Stimulated activated CD4-positive, alpha-beta T cell treated with anti-CD3 and anti-CD28 coated beads, Interleukin-4, amount 100 ng/mL, for 4 hours (primary cell): ENCODE measurements at places on chromosomes 2 and 18.
A peak's percentile ranks its signal among the peaks of the same experiment; 100 is the strongest.

GRCh38 chr2:69685321-69686048, 41.9 kb upstream of the AAK1 start:
- no peak for DNase-seq

GRCh38 chr2:178414266-178415247, 36.4 kb downstream of the PRKRA start:
- peak; percentile 61 for DNase-seq

- DNase-seq = no peak
Observed at GRCh38 chr2:204514439-204514838, 30.8 kb upstream of the PARD3B start.

DNA sequence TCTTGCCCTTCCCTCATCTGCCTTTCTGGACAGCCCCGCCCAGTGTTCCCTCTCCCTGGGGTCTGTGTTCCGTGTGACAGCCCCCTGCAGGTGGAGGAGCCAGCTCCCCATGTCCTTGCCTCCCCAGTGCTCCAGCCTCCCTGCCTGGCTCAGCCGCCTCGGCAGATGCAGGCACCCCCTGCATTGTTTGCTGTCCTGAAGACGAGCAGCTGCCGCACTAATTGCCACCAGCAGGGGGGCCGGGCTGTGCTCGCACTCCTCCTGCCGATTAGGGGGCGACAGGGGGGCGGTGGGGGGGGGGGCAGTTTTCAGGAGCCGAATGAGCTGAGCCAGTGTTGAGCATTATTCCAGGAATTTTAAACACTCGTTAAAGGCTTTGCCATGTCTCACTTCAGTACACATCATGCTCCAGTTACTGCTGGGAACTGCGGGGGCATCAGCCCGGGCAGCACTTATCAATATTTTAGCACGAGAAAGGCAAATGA, 23.3 kb downstream of the SIX3 start:
- no peak for DNase-seq

GRCh38 chr2:7744827-7745226, 827.6 kb downstream of the RNF144A start:
- no peak for DNase-seq

DNA sequence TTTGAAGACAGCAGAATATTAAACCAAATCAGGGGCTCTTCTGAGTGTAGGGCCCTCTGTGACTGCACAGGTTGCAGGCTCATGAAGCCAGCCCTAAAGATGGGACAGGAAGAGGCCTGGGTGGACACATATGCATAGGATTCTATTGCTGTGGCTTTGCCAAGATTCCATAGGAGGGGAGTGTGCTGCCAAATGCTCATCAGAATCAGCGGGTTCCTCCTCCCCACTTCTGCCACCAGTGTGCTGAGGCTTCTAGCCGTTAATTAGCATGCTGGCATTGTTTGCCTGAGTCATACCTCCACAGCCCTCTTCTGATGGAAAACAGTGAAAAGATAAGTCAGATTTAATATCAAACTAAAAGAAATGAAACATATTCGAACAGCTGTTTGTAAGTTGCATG, 103.9 kb upstream of the TMEFF2 start:
- DNase-seq = no peak

DNA sequence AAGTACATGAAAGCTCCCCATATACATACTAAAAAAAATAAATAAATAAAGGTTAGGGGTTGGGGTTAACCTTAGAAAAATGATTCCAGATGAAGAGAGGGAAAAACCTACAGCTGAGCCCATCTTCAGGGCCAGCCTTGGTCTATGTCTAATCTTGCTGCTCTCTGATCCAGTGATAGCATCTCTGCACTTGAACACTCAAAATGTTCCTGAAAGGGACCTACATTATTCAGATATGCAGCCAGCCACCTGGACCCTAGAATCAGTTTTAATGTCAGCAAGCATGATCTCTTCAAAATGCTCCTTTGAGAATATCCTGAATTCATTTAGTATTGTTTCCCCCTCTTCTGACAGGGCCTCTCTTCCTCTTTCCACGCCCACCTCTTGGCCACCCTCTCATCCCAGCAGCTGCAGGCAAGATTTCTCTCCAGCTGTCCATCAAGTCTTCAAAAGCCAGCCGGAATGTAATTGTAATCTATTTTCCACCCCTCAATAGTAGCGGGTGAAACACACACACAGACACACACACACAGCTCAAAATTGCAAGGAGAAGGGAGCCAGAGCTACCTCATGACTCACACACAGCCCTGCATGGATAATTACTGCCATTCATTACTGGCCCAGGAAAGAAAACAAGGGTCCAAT, 135.5 kb downstream of the MYO3B start:
- DNase-seq = no peak

- DNase-seq = no peak
Observed at GRCh38 chr2:38277245-38278116, 99.6 kb downstream of the ATL2 start.

DNA sequence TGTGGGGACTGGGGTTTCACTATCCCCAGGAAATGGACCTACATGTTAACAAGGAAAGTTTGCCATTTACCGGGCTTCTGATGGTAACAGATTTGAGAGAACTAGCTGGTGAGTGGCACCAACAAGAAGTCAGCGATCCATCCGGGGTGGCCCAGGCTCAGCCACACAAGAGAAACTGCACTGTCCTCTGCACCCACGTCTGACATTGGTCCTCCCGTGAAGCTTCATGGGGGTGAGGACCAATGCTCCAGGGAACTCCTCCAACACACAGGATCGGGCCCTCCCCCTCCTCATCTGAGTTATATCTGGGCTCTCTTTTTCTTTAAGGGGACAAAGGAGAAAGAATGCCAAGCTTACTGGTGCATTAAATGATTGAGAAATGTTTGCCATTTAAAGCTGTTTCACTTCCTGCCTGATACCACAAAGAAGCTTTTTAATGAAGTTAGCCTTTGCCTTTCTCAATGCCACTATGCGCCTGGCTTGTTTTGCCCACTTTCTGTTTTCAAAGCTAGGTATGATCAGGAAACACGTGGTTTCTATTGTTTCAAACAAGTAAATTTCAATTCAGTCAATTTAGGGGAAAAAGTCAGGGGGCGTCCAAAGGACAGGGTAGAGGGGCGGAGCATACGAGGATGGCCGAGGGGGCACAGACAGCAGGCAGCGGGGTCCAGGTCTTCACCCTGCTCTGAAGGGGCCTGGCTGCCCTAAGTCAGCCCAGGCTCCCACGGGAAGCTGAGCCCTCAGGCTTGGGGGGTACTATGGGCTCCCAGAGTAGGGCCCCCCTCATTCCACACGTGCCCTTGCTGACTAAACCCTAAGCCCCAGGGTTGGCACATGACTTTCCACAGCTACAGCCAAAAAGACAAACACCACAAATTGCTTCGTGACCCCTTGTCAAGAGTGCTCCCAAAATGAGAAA, 204.0 kb upstream of the ID2 start:
- no peak for DNase-seq

GRCh38 chr2:20614201-20615067, 36.5 kb downstream of the HS1BP3 start:
- DNase-seq = no peak

DNA sequence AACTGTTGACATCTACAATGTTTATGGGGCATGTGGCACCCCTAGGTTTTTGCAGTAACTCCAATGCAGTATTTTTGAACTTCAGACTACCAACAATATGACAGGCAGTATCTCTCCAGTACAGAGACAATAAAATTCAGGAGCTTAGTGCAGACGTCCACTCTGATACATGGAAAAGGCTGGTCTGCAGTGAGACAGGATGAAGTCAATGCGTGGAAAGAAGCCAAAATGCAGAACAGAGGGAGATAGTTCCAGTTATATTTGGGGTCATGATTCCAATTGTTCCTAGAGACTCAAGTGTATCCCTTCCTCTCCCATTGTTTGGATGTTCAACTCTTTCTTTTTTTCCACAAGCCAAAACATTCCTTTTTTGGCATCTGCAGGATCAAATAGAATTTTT, 18.7 kb upstream of the SMAD2 start:
- no peak for DNase-seq

DNA sequence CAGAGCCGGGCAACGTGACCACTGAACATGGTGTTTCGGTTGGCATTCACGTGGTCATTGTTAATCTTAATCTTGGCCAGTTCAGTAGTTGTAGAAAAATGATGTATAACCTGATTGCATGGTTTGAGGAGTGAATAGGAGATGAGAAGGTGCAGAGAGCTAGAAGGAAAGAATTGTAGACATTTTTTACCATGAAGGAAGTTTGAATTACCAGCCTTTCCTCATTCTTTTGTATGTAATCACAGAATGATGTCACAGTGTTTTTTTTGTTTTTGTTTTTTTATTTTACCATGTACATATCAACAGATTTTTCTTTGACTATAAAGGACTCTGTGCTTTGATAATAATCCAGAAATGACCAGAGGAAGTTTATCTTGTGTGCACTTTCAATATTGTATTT, 126.3 kb downstream of the LTBP1 start:
- no peak for DNase-seq

- no peak for DNase-seq
Observed at GRCh38 chr2:27638037-27638637, 9.3 kb downstream of the GPN1 start.

DNA sequence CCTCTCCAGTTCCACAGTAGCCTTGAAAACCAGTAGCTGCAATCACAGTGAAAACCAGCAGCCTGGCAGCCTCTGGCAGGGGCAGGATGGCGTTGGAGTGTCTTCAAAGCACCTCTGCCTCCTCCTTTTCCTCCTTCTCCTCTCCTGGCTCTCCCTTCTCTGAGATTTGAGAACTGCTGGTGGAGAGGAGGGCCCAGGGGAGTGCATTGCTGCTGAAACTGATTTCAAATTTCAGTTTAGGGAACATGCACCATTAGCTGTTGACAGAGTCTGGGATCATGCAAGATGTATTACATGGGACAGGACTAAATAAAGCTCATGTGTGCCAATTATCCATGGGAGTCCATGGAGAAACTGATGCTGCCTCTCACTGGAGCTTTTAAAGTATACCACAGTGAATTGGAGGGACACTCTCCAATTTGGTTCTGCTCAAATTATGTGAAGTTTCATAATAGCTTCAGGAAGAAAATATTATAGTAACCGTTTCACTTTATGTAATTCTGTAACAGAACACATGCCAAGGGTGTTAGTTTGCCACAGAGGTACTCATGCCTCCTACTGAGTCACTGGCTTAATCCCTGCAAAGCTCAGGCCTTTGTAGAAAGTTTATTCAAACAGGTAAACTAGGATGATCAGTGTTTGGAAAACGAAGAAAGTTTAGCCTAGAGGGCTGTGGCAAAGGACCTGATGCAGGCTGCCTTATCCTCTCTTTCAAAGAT, 146.1 kb downstream of the PRPF40A start:
- DNase-seq = no peak

DNA sequence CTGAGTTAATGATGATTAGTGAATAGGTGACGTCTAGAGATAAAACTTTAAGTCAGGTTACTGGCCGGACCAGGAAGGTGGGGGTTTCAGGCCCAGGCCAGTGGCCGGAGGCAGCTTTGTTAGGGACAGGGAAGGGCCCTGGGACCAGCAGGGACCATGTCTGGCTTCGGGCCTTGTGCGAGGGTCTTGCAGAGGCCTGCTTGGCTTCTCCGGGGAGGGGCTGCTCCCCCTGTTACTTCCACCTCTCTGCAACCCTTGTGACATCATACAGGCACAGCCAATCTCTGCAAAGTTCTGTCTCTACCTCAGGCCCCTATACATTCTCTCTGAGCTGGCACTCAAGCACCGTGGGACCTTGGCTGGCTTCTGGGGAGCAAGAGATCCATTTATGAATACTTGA, at the start of gene ALLC:
ALLC (plus strand) TSS at position 320 of the 400 bp plus-strand sequence. CDS start 12,958 bp downstream, outside the sequence.
- no peak for DNase-seq

DNA sequence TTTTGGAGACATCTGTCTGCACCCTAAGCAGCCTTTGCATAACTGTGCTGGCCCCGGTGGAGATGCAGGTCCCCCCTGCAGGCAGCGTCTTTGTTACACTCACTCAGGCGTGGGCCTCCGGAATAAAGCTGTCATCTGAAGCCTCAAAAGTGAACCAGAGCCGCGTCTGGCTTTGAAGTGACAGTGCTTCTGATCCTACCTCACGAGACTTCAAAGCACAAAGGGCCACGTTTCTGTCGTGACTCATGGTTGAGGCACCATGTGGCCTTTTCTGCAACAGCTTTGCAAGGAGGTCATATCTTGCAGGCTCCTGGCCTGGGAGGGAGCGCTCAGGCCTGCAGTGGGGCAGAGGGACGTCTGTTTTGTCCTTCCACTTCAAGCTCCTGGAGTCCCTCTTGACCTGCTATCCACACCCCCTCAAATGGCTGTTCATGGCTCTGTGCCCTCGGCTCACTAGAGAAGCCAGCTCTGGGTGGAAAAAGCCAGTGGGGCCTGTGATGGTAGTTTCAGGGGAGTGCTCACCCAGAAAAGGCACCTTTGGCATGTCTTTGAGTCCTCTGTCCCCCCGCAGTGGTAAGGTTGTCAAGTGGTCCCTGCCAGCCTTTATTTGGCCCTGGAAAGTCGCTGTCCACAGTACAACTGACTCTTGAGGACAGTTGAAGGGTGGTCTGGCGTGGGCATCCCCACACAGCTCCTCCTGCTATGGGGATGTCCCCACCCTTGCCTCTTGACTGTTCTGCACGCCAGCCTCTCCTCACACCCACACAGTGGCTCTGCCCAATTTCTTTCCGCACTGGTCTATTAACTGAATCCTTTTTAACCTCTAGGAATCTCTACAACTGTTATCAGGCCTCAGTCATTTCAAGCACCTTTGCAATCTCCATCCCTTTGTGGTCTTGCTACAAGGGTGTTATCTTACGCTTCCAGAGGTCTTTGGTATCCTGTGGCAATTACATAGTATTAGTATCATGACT, 19.3 kb downstream of the GPR55 start:
- peak; percentile 97 for DNase-seq

DNA sequence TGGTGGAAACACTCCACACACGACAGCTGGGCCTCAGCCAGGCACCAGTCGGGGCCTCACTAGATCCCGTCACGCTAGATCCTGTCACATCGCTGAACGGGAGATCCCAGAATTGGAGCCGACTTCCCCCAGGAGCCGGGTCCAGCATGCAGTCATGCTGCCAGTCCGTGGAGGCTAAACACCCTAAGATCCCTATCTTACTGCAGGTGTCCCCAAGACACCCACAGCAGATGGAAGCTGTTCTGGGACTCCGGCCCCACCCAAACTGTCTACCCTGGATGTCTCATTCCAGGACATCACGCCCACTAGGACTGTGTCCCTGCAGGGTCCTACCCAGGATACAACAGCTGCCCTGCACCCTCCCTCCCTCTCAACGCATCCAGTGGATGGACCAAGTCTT, 23.4 kb downstream of the ZNF516 start:
- DNase-seq = no peak

DNA sequence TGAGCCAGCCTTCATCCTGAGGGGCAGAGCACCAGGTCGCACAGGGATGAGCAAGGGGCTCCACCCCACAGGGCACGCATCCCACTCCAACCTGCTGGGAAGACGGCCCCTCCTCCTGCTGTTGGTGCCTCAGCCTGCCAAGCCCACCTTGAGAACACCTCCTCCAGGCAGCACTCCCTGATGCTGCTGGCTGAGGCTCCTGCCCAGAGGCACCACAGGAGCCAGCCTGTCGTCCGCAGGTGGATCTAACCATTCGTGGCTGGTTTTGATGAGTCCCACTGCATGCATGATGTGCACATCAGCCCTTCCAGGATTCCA, 58.4 kb downstream of the BIN1 start:
- no peak for DNase-seq

DNA sequence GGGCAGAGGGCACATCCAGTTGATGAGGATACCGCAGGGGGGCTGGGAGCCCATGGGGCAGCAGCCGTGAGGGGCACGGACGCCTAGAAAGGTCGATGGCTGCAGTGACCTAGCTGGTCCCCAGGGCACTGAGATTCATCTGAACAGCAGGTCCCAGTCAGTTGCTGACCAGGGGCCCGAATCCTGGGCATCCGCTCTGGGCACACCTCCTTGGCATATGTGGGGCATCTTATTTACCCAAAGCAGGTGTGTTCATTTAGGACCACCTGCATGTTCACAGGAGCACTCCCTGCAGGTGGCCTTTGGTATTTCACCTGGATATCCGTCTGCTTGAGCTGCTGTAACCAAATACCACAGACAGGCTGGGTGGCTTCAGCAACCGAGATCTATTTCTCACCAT, 72.0 kb upstream of the ODC1 start:
- DNase-seq = no peak
